Muscle of leg (tissue), 16 donors: ENCODE measurements at places on chromosomes 1 and 21. TPM values are rescaled to one million over a fixed set of nuclear protein-coding genes. Genes with fewer than 3 reads are reported as not detected.
A peak's percentile ranks its signal among the peaks of the same experiment; 100 is the strongest.

GRCh38 chr1:18723701-18724411 lies 93.2 kb downstream of the PAX7 start:
- peaks cover 28% of the 10 kb centered on the region for H3K27me3 ChIP-seq
- H3K4me1 ChIP-seq = peaks cover 62% of the 10 kb centered on the region
- H3K4me3 ChIP-seq = no peak overlapping the region
- H3K27ac ChIP-seq = peak overlapping the region; percentile 51

Gene NIT1
- total RNA-seq = 29.1 TPM

Gene AQP10
- total RNA-seq = 0.04 TPM

DNA sequence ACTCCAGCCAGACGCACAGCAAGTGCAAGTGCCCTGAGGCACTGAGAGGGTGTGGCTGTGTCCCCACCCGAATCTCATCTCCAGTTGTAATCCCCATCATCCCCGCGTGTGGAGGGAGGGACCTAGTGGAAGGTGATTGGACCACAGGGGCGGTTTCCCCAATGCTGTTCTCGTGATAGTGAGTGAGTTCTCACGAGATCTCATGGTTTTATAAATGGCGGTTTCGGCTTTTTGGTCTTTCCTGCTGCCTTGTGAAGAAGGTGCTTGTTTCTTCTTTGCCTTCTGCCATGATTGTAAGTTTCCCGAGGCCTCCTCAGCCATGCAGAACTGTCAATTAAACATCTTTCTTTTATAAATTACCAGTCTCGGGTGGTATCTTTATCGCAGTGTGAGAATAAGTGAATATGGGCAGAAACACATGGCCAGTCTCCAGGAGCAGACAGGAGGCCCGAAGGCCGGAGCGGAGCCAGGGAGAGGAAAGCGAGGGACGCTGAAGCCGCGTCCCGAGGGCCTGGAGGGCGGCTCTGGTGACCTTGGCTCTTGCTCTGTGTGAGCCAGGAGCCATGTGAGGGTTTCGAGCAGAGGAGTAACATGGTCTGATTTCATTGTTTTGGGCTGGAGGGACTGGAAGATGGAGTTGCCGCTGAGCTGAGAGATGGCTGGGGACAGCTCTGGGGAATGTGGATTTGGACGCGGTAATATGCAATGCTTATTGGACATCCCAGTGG lies 76.0 kb upstream of the C1orf174 start:
- peaks cover 13% of the 10 kb centered on the region for H3K27me3 ChIP-seq
- no peaks in the 10 kb centered on the region for H3K36me3 ChIP-seq
- peaks cover 17% of the 10 kb centered on the region for H3K4me1 ChIP-seq
- no peak for DNase-seq
- no peak overlapping the region for H3K27ac ChIP-seq
- H3K4me3 ChIP-seq = no peak overlapping the region

- DNase-seq = no peak
- H3K27ac ChIP-seq = no peak overlapping the region
- H3K27me3 ChIP-seq = peaks cover 20% of the 10 kb centered on the region
Observed at GRCh38 chr1:165239873-165240272, 116.6 kb downstream of the LMX1A start.

Gene CEP104
- 8.3 TPM for total RNA-seq

DNA sequence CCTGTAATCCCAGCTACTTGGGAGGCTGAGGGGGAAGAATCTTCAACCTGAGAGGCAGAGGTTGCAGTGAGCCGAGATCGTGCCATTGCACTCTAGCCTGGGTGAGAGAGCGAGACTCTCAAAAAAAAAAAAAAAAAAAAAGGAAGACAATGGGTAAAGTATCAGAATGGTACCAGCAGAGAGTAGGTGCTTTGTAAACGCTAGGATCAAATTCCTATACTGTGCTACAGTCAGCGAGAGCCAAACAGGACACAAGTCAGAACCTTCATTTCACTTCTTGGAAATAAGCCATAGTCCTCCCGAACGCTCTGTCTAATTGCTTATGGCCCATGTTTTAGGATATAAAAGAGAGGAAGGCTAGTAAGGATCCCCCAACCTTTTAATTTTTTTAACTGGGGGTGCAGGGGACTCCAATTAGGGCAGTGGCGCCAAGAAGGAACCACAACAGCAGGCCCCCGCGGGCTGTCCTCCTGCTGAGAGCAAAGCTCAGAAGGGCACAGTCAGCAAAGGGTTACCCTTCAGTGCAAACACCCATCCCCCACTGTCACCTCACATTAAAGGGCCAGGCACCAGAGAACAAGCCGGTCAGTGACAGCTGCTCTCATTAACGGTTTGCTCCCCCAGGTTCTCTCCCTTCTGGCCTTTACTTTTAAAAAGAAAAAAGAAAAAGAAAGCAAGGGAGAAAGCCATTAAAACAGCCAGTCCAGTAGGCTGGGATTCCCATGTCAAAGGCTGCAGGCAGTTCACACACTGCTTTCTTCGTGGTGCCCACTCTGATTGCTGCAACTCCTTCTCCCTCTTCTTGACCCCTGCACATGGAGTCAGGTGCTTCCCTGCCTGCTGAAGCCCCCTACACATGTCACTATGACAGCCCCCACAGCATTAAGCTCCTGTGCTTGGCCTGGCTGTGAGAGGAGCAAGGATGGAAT lies 69.4 kb downstream of the PLPP3 start:
- peaks cover 77% of the 10 kb centered on the region for H3K36me3 ChIP-seq
- H3K4me1 ChIP-seq = peaks cover 40% of the 10 kb centered on the region
- H3K27ac ChIP-seq = no peak overlapping the region
- no peak overlapping the region for H3K4me3 ChIP-seq
- no peak for DNase-seq

Gene DIO1
- not detected for total RNA-seq

- no peaks in the 10 kb centered on the region for H3K27me3 ChIP-seq
- no peak overlapping the region for H3K27ac ChIP-seq
- H3K4me1 ChIP-seq = no peaks in the 10 kb centered on the region
Observed at GRCh38 chr1:231384696-231385415, 37.2 kb downstream of the EGLN1 start.

Gene CYP2J2
- 50.6 TPM for total RNA-seq

DNA sequence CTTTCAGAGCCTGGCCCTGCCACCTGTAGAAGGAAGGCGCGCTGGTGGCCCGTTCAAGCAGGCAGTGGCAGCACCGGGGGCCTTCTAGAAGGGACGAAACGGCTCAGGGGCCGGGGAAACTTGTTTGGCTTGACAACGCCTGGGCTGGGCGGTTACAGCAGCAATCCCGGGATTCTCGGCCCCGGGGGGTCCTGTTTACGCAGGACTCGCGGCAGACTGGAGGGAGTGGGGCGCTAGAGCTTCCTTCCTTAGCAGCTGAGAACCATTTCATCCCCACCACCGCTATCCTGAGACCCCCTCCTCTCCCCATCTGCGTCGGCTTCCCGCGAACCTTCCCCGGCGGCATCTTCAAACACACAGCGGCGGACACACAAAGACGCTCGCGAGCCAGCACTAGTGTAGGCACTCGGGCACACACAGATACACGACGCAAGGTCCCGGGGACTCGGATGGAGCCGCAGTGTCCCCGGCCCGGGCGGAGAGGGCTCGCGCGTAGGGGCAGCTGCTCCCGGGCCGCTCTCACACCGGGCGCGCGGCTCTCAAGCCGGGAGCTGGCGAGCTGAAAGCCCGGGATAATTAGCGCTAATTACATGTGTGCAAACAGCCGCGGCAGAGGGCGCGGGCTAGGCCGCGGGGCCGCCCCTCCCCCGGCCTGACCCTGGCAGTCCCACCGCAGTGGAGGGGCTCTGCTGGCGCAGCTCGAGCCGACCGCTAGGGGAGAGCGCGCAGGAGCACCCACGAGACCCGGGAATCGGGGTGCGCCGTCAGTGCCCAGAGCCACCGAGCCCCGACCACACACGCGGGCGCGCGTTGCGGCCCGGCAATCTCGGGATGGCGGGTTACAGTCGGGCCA lies 271.4 kb downstream of the FOXD2 start:
- H3K27me3 ChIP-seq = peaks cover 86% of the 10 kb centered on the region
- peak overlapping the region; percentile 32 for H3K4me3 ChIP-seq
- H3K4me1 ChIP-seq = peaks cover 32% of the 10 kb centered on the region
- no peak overlapping the region for H3K27ac ChIP-seq

Gene CYP4A22
- not detected for total RNA-seq

- H3K27ac ChIP-seq = no peak overlapping the region
- no peak overlapping the region for H3K4me3 ChIP-seq
- no peaks in the 10 kb centered on the region for H3K27me3 ChIP-seq
Observed at GRCh38 chr1:210124736-210125135, 107.9 kb upstream of the SERTAD4 start.

DNA sequence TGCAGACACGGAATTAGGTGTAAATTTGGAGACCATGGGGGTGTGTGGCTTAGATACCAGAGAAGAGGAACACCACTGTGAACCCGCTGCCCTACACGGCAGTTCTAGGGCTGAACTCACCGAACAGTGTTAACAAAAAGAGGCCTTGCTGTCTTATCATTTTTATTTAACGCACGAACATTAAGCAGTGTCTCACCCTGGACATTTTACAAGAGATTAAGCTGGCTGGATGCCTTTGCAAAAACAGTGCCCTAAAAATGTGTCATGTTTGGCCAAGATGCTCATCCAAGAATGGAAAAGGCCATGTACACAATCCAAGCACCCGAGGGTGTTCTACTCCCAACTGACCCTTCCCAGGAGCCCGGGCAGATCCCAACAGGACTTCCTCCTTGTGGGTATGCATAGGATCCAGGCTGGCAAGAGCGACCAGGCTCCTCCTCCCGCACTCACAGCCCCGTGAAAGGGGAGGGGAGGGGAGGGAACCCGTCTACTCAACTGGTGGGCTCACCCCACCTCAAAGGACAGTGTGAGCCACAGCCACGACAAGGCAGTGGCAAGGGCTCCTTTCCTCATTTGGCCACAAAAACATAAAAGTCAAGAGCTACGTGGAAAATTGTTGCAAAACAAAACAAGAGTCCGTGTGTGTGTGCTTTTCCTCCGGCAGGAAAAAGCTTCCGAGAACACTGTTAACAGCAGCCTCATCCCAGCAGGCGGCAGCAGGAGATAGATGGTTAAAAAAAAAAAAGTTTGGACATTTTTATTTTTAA lies 20.3 kb downstream of the C2CD2 start:
- no peak overlapping the region for H3K27ac ChIP-seq
- H3K27me3 ChIP-seq = no peaks in the 10 kb centered on the region
- peaks cover 14% of the 10 kb centered on the region for H3K4me1 ChIP-seq

DNA sequence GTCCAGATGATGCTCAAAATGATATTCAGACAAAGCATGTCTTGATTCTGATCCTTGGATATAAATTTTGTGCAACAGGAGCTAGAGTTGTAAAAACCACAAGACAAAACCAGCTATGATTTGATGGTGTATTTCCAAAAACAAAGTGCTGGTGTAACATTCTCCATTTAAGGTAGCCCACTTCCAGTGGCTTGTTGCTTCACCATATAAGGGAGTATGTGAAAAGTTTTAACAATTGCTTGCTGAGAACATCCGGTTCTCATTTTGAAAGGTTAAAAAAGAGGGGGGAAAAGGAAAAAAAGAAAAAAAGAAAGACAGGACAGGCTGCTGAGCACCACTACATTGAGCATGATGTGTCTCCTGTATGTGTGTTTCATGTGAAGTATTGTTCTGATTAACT lies 123.6 kb downstream of the MACF1 start:
- no peak overlapping the region for H3K27ac ChIP-seq
- DNase-seq = no peak
- no peaks in the 10 kb centered on the region for H3K4me1 ChIP-seq
- H3K4me3 ChIP-seq = no peak overlapping the region
- H3K27me3 ChIP-seq = no peaks in the 10 kb centered on the region

- no peak for DNase-seq
- no peak overlapping the region for H3K27ac ChIP-seq
- H3K36me3 ChIP-seq = peaks cover 47% of the 10 kb centered on the region
- H3K27me3 ChIP-seq = no peaks in the 10 kb centered on the region
- no peak overlapping the region for H3K4me3 ChIP-seq
Observed at GRCh38 chr21:46189959-46190490, 5.8 kb upstream of the SPATC1L start.

DNA sequence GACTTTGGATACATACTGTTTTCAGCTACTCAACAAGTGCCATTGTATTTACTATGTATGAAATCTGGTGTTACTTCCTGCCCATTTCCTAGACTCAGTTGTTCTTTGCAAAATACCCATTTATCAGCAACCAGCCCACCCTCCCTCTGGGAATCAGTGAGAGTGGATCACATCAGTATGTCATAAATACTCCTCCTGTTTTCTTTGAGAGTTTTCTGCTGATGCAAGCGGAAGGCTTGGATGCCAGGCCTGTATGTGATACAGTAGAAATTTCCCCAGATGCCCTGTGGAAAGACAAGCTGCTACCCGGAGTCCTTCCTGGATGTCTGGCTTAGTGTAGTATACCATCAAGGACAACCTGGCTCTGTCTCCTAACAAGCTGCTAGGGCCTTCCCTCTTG lies 2.4 kb upstream of the PTPRC start:
- no peak overlapping the region for H3K4me3 ChIP-seq
- H3K27ac ChIP-seq = no peak overlapping the region
- no peaks in the 10 kb centered on the region for H3K27me3 ChIP-seq

- no peaks in the 10 kb centered on the region for H3K36me3 ChIP-seq
- H3K27me3 ChIP-seq = no peaks in the 10 kb centered on the region
Observed at GRCh38 chr1:34212673-34213072, 36.0 kb downstream of the C1orf94 start.

GRCh38 chr1:242877229-242877628 lies 352.7 kb upstream of the PLD5 start:
- H3K36me3 ChIP-seq = no peaks in the 10 kb centered on the region
- no peaks in the 10 kb centered on the region for H3K27me3 ChIP-seq
- no peak overlapping the region for H3K4me3 ChIP-seq
- no peak overlapping the region for H3K27ac ChIP-seq
- no peak for DNase-seq

DNA sequence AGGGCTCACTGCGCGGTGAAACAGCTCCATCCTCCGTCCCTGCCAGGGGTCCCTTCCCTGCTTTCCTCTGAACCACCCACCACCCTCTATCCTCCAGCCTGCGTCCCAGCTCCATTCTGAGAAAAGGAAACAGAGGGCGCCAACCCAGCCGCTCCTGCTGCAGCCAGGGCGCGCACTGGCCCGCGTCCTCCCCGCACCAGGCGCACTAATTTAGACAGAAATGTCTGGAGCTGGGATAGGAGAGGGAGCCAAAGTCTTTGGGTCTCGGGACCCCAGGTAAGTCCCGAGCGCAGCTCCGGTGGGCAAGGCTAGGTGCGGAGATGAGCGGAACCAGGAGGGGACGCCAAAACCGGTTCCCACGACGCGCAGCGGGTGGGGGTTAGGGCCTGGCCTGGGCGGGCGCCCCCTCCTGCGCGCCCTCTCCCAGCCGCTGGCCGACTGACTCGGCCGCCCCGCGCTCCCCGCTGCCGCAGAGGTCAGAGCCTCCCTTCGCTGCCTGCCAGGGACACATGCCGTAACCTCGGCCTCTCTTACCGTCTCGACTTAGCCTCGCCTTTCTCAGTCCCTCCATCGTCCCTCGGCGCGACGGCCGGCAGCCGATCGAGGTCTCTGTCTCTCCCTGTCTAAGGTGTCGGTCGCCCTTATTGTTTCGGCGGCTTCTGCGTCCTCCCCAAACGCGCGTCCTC lies 2.0 kb downstream of the CAMK2N1 start:
- peak; percentile 12 for DNase-seq
- H3K4me1 ChIP-seq = peaks cover 24% of the 10 kb centered on the region
- no peaks in the 10 kb centered on the region for H3K36me3 ChIP-seq
- no peak overlapping the region for H3K27ac ChIP-seq
